Activated CD4-positive, alpha-beta T cell treated with anti-CD3 and anti-CD28 coated beads for 24 hours (primary cell): ENCODE measurements at places on chromosomes 16 and 17.

- no peak for DNase-seq
Measured at GRCh38 chr16:26118575-26118974, 426.8 kb downstream of the HS3ST4 start.

DNA sequence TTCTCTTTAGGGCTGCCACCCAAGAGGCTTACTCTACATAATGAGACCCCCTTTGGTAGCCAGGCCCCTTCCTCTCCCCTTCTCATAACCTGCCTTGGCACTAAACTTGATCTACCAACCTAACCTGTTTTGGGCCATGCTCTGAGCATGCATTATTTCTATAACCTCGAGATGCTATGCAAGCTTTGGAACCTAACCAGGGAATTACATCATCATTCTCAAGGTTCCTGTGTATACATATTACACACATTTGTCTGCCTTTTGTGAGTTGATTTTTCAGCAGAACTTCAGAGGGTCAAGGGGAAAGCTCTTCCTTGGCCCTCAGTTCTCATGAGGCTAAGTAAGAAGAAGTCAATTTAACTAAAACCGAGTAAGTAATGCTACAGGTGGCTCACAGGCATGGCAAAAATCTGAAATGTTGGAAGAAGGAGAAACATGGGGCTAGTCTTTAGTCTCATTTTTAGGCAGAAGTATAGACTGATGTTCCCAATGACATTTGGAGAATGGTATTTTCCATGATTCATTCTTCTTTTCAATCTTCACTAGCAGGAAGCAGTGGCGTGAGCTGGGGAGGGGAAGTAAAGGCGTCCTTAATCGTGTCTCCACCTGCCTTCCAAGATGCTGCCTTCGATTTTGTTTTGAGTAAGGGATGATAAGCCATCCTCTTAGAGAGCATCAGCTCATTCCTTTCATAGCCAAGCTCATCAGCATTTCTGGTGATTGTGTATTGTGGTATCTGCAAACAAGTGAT lies 308.4 kb downstream of the ABCC12 start:
- DNase-seq: no peak

GRCh38 chr17:82126556-82127314 lies 28.7 kb upstream of the FASN start:
- DNase-seq: peak; percentile 46

- DNase-seq: no peak
Measured at GRCh38 chr16:14014284-14014625, 56.9 kb upstream of the MRTFB start.

DNA sequence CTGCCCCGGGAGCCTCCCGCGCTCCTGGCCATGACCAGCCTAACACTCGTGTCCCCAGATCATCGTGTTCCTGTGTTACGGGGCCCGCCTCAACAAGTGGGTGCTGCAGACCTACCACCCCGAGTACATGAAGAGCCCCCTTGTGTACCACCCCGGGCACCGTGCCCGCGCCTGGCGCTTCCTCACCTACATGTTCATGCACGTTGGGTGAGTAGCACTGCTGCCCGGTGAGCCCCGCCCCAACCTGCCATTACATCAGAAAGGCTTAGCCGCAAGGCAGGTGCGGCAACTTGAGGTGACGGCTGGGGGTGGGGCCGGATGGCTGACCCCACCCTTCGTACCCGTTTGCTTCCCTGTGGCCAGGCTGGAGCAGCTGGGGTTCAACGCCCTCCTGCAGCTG lies 1.4 kb downstream of the RHBDL1 start:
- DNase-seq: no peak

GRCh38 chr16:24729951-24730815 lies 732 bp downstream of the TNRC6A start:
- DNase-seq: peak; percentile 21

- DNase-seq: no peak
Measured at GRCh38 chr17:76944477-76944876, 76.3 kb downstream of the MGAT5B start.

- DNase-seq: no peak
Measured at GRCh38 chr17:63447471-63448009, 1.4 kb upstream of the CYB561 start.

GRCh38 chr17:17445296-17445924 lies 31.4 kb upstream of the MED9 start:
- no peak for DNase-seq

- no peak for DNase-seq
Measured at GRCh38 chr16:879986-880385, 79.5 kb upstream of the GNG13 start.

DNA sequence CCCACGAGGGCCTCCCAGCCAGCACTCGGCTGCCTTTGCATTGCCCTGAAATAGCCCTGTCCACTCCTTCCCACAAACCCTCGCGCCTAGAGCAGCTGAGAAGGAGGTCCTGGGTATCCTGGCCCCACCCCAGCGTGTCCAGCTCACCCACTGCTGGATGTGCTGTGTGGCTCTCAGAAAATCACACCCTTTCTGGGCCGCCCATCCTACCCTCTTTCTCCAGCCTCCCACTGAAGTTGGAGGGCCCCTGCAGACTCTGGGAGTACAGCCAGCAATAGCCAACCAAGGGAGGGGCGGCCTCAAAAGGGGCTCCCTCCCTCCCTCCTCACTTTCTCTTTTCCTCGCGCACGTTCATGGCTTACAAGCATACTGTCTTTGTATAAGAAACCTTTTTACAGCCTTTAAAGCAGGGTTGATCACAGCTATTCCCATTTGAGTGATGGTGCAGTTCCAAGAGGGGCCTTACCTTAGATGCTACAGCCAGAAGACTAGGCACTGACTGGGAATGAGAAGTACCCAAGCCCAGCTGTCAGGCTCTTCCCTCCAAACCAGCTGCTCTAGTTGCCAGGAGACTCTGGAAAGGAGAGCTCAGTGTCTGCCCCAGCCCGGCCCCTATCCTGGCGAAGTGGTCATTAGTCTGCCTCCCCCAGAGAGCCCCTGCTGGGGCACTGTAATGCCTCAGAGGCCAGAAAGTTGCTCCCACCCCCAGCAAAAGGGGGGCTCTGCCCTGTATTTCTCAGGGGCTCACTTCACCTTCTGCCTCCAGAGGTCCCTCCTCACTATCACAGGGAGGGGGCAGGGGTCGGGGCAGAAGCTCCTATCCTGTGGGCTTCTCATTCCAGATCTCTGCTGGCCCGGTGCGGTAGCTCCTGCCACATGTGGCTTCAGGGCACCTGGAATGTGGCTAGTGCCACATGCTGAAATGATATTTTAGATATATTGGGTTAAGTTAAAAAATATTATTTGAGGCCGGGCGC lies 38.1 kb downstream of the DCAKD start:
- DNase-seq: no peak

DNA sequence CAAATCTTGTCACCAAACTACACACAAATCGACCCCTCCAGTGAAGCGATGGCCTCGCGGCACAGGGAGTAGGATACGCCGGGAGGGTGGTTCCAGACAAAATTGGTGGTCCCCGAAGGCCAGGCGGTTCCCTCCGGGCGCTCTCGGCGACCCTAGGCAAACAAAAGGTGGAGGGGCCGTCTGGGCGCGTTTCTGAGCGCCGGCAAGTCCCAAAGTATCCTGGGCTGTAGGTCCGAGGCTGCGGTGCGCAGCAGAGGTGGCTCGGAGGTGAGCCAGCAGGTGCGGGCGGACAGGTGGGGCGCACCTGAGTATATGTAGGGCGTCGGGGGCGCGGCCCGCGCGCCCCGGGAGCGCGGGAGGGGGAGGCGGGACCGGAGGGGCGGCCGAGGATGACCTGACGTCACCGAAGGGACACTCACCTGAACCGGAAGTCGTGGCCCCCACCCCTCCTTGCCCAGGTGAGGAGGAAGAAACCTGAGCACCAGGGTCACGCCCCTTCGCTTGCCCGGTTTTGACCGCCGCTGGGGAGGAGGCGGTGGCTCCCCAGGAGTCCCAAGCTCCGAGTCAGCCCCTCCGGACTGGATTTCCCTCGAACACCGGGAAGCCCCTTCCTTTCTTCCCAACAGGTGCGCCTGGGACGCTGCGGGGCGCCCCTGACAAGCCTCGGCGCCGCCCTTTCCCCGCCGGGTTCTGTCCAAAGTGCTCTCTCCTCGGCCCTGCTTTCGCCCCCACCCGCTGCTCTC lies at the start of gene CLDN7:
CLDN7 (minus strand) TSS at position 287 of the 743 bp plus-strand sequence. CDS start 435 bp downstream, outside the sequence.
- DNase-seq: no peak

DNA sequence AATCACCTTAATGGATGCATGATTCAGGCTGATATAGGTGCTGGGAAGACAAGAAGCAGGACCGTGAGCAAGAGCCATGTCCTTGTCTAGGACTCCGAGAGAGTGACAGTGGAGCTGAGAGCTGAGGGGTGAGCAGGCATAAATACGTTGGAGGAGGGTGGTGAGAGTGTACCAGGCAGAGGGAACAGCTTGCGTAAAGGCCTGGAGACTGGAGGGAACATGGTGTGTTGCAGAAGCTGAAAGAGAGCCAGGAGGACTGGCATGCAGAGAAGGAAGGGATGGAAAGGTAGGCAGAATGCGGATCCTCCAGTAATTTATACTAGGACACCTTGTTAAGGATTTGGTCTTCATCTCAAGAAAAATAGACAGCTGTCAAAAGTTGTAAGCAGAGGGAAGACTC lies 653.2 kb downstream of the HS3ST4 start:
- DNase-seq: no peak

- DNase-seq: no peak
Measured at GRCh38 chr17:4607773-4608187, 23.5 kb downstream of the SMTNL2 start.

GRCh38 chr16:73126525-73126853 lies 78.6 kb upstream of the ZFHX3 start:
- DNase-seq: no peak

DNA sequence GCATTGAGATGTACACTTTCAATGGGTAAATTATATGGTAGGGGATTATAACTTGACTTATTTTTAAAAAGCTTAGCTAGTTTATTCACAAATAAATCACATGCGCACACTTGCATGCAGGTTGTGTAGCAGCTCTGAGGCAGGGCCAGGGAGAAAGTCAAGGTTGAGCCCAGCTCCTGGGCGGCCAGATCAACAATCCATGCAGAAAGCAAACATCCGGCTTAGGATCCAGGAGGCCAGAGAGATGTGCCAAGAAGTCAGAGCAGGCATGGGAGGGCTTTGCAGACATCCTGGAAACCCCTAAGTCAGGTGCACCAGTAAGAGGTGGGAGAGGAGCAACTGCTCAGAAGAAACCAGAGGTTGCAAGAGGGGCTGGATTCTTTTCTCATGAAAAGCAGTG lies 186.5 kb downstream of the AXIN2 start:
- no peak for DNase-seq

GRCh38 chr16:28106467-28107215 lies 43.1 kb upstream of the GSG1L start:
- DNase-seq: no peak

GRCh38 chr17:8935191-8935590 lies 30.3 kb downstream of the PIK3R5 start:
- peak; percentile 55 for DNase-seq

DNA sequence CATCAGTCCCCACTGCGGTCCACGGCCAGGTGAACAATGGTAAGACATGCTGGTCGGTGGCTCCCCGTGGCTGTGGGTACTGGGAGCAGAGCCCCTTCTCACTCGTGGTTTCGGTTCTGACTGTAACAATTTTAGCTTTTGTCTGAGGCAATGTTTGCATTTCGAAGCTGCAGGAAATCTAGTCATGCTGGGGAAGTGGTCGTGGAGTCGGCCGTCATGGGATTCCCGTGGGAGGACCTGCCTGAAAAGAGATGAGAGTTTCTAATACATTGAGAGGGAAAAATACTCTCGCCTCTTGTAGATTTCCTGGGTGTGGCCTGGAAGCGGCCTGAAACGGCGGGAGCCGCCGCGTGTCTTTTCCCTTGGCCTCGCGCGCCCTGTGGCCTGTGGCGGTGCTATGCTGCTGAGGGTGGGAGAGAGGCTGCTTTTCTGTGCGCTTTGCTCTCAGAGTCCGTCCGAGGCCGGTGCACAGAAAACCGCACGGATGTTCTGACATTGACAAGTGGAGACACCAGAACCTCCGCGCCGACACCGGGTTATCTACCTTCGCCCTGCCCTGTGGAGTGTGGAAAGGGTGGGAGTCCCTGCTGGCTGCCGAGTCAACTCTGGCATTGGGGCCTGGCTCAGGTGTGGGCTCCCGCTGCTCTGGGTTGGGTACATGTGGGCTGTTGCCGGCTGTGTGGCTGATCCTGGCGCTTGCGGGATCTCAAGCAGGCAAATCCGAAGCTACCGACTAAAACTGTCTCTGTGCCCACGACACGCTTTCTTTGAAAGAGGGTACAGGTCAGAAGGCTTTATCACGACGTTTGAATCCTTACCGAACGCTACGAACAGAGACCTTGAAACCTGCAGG lies 60.8 kb downstream of the WDR45B start:
- DNase-seq: no peak

GRCh38 chr17:42188749-42189650 lies 3.7 kb upstream of the HCRT start:
- DNase-seq: no peak

DNA sequence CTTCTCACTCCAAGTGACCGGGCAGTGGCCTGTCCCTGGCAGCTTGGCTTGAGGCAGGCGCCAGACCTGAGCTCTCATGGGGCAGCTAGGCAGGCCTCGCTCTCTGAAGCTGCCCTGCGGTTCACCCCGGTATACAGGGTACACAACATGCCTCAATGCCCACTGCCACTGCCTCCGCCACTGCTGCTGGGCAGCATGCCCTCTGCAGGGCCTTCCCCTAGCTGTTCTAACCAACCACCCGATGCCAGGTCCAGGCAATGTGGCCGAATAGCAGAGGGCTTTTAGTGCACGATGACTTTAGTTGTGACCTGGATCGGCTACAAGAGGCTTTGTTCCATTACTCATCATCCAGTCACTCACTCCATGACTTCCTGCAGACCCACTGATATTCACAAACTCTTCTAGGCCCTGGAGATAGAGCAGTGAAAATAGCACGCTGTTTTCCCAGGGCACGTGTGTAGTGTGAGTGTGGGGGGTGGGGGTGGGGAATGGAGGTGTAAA lies 19.7 kb downstream of the CDC42EP4 start:
- DNase-seq: no peak

DNA sequence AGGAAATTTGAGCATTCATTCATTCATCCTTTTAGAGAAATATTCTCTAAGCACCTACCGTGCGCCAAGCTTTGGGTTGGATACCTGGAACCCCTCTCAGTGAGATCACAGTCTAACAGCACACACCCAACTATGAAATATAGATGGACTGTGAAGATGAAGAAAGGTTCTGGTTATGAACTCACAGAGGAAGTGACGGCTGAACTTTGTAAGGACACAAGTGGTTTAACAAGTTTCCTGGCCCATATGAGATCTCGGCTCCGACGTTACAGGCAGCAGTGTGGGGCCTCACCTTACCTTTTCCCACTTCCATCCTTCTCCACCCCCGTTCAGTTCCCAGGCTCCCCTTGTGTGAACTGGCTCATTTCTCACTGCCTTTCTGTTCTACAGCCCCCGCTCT lies 406.2 kb downstream of the MAF start:
- no peak for DNase-seq
